Amygdala (tissue), 56 donors: ENCODE measurements at places on chromosomes 7 and 10.

DNA sequence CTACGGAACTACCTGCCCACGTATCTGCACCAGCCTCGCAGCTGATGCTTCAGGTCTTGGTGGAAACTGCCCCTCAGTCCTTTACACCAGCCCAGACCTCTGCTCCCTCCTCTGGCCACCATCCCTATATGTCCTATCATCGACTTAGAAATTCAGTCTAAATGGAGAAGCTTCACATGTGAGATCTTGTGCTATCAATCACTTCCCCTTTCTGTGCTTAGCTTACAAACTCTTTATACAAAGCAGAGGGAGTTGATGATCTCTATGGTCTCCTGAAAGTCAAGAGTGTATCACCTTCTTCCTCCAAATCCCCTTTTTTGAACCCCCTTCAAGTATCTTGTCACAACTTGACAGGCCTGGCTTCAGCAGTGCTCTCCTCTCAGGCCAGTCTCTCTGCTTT, 30.7 kb downstream of the ZNF777 start:
- no peak for DNase-seq

- DNase-seq, result no peak
These were observed 3.2 kb upstream of the ZNF775 start for GRCh38 chr7:150375662-150376521.

- DNase-seq, result no peak
These were observed 168.0 kb downstream of the ARHGAP12 start for GRCh38 chr10:31760674-31761081.

GRCh38 chr10:25142116-25142864, 32.5 kb upstream of the GPR158 start:
- no peak for DNase-seq

- no peak for DNase-seq
These were observed 3.5 kb downstream of the NOS3 start for GRCh38 chr7:150994141-150994837.

DNA sequence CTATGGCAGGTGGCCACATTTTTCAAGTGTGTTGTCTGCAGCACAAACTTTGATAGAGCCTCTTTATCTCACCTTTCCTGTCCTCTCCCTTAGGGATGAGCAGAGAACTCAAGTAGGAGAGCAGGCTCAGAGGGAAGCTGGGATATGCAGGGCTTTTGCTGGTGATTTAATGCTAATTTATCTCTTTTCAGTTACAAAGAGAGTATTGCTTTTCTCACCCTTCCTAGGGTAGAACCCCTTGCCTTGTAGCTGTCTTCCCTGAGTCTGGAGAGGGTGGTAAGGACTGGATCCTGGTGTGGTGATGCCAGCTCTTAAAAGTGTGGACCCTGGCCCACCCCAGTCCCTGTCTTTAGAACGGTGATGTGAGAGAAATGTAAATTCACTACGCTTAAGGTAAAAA, 1061.4 kb downstream of the TYW1 start:
- no peak for DNase-seq

GRCh38 chr10:8513155-8514147, 459.0 kb downstream of the GATA3 start:
- DNase-seq, result no peak

DNA sequence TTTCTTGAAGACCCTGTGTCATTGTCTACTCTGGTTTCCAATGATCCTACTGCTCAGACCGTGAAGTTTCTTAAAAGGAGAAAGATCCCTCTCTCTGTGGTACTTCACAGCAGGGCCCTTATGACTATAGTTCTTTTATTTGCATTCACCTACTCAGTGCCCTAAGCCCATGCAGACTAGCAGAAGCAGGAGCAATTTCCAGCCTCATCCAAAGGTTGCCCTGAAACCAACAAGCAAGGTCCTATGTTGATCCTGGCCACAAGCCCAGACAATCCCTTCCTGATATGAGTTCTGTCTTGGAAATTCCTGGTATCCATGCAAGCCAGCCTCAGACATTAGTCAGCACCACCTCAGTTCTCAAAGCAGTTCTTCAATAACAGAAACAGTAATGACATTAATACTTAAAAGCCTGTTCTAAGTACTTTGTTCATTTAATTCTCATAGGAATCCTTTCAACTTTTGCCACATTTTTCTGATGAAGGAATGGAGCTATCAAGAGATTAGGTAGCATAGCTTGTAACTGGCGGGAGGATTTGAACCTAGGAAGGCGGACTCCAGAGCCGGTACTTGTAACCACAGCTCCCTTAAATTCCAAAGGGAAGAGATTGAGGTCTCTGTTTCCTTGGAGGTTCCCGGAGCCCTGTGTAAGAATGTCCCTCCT, 58.1 kb upstream of the ST8SIA6 start:
- no peak for DNase-seq

GRCh38 chr7:17300012-17300411, 1.6 kb downstream of the AHR start:
- DNase-seq, result no peak

- no peak for DNase-seq
These were observed 74.8 kb upstream of the RPA3 start for GRCh38 chr7:7793249-7793648.

DNA sequence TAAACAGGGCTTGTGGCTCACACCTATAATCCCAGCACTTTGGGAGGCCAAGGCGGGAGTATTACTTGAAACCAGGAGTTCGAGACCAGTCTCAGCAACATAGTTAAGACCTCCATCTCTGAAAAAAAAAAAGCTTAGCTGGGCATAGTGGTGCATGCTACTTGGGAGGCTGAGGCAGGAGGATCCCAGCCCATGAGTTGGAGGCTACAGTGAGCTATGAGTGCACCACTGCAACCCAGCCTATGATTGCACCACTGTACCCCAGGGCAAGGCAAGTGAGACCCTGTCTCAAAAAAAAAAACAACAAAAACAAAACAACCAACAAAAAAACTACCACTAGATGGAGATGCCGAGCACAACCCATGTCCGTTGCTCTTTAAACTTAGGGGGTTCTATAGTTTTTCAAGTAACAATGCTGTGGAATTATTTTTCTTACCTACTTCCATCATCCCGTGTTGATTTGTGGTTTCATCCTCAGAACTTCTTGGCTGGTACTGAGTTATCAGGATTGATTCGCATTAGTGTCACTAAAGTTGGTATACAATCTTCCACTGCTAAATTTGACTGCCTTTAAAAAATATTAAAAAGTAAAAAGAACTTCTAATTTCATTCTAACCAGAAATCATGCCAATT, 12.2 kb upstream of the REPIN1 start:
- DNase-seq, result no peak

DNA sequence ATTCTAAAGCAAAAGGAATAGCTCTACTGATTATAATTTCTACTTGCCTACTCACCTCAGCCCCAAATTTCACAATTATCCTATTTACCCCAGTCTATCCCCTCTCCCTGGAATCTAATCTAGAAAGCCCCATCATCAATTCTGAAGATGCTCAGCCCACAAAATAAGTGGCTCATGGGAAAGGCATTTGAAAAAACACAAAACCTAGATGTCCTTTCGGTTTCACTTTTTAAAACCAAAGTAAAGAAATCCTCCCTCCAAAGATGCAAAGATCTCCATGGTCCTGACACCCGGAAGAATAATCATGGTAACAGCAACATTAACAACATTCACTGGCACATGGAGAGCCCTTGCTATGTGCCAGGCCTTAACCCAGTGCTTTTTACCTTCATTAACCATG, 224.8 kb downstream of the FGFR2 start:
- DNase-seq, result no peak

DNA sequence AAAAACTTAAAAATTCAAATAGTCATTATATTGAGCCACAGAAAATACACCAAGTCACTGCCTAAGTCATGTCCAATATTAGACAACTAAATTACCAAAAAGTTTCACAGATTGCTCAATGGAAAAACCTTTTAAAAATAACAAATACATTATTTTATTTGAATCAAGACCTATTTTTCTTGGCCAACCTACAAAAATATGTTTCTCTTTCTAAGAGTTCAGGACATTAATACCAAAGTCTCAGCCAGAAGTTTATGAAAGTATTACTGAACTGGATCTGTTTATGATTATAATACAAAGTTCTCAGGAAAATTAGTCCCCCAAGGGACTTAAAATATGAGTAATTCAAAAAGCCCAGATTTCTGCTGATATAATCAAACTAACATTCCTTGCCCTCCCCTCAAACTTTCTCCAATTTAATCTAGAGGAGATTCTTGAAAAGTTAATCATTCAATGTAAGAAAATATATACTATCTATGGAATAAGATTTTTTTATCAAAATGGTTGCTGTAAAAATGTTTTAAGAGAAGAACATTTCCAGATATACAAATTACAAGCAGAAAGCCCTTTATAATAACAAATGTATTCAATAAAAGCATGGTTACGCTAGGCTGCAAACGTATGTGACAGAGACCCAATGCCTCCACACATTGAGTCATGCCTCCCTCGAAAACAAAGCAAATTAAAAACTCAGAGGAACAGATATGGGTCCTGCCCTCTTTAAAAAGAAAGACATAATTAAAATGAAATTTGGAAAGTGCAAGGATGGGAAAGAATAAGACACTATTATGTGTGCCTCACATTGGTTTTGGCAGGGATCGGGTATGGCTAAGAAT, 381.6 kb downstream of the PARD3 start:
- DNase-seq, result no peak

- no peak for DNase-seq
These were observed 209.9 kb downstream of the SEMA3E start for GRCh38 chr7:83439026-83439425.

DNA sequence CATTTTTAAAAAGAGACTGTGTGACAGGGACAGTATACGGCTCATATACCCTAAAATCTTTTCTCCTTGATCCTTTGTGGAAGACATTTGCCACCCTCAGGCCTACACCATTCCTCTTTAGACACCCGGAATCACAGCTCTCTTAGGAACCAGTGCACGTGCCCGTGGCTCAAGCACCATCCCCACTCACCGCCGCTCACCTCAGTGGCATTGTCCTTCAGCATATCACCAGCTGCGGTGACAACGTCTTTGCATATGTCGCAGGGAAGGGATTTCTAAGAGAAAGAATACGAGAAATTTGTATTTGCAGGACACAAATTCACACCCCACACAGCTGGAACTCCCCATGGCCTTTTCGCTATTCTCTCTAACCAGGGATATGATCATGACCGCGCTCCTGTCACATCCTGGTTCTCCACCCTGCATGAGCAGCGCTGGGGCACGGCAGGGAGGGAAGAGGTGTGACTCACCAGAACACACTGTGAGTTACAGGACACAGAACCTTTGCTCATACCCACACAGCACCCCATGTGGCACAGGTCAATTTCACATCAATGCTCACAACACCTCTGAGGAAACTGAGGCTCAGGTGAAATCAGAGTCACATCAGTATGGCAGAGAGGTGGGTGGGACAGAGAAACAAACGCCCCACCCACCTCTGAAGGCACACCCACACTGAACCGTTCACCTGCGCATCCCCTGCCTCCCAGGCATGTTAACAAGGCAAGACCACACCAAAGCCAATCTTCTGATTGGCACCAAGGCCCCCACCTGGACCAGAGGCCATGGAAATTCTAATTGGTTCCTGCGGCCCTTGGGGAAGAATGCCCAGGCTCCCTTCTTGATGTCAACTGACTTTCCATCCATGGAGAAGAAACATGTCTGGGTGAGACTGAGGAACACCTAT, 19.2 kb downstream of the PSAP start:
- DNase-seq, result no peak

GRCh38 chr7:151385626-151386300, 24.1 kb downstream of the WDR86 start:
- DNase-seq, result no peak

DNA sequence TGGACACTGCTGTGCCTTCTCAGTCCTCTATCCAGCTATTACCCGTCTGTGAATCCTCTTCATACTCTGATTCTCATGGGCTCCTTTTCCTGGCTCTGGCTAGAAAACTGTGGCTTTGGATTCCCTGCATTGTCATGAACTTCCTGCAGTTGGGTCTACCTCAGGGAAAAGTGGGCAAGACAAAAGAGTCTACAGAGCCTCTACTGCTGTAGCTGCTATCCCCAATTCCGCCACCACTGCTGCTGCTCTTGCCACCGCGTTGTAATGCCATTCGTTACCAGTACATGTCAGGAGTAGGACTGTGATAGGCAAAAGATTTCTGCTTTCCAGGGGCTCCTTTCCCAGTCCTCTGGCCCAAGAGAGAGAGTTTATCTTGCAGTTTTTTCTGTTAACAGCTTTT, 23.9 kb upstream of the PPP1R17 start:
- no peak for DNase-seq

GRCh38 chr7:72317341-72317740, 94.8 kb downstream of the CALN1 start:
- DNase-seq, result no peak

GRCh38 chr7:87344446-87344845, 1.0 kb upstream of the CROT start:
- DNase-seq, result no peak

DNA sequence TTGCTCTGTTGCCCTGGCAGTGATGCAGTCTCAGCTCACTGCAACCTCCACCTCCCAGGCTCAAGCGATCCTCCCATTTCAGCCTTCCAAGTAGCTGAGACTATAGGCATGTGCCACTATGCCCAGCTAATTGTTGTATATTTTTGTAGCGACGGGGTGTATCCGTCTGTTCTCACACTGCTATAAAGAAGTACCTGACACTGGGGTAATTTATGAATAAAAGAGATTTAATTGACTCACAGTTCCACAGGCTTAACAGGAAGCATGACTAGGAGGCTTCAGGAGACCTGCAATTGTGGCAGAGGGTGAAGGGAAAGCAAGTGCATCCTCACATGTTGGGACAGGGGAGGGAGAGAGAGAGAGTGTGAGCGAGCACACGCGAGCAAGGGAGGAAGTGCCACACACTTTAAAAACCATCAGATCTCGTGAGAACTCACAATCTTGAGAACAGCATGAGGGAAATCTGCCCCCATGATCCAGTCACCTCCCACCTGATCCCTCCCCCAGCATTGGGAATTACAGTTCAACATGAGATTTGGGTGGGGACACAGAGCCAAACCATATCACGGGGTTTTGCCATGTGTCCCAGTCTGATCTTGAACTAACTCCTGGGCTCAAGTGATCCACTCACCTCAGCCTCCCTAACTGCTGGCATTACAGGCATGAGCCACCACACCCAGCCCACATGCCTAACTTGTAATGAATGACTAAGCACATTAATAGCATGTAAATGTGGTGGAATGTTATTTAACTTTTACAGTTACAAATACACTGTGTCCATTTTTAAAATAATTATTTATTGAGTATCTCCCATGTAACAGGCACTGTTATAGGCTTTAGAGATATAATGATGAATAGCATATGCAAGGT, 65.5 kb downstream of the RALA start:
- DNase-seq, result no peak

DNA sequence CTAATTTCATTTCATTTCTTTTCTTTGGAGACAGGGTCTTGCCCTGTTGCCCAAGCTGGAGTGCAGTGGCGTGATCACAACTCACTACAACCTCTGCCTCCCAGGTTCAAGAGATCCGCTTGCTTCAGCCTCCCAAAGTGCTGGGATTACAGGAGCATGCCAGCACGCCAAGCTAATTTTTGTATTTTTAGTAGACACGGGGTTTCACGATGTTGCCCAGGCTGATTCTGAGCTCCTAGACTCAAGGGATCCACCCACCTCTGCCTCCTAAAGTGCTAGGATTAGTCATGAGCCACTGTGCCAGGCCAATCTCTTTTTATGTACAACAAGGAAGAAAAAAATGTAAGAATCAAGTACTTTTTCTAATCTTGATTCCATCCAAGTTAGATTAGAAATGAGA, 10.7 kb upstream of the KMT2E start:
- no peak for DNase-seq

- DNase-seq, result no peak
These were observed 118.3 kb upstream of the THSD7A start for GRCh38 chr7:11950281-11950680.

- no peak for DNase-seq
These were observed 19.2 kb upstream of the GRID1 start for GRCh38 chr10:86385806-86386205.
